NCI-H1930 (cell line): ENCODE measurements at places on chromosomes 7 and 10.

DNA sequence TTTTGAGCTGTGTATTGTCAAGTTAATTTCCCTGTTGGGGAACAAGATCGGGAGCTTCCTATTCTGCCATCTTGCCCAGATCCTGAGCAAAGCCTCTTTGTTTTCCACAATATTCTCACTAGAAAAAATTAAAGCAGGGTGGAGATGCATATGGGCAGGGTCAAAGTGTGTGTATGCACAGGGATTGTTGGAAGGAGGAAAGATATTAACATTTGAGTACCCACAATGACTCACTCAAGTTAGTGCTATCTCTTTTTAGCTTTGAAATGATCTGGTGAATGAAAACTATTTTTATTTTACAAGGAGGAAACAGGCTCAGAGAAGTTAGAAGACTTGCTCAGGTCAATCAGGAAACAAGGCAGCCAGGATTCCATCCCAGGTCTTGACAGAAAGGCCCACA, 6.7 kb upstream of the BTBD16 start:
- no peak for DNase-seq

- no peak for DNase-seq
Observed at GRCh38 chr10:129793996-129794395, 170.1 kb downstream of the EBF3 start.

DNA sequence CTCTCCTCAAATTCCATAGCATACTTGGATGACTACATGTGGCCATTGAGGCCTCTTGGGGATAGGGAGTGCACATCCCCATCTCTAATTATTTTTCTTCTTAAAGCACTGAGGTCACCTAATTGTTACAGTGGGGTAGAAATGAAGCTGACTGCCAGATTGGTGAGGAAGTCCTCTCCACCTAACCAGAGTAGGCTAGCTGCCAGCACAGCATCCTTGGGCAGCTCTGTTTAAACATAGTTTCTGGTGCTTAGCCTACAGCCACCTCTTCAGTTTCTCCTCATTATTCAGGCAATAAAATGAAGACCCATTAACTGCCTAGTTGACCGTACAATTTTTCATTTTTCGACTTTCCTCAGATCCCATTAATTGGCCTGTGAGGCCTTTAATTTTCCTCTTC, 104.6 kb downstream of the MLLT10 start:
- DNase-seq: no peak

GRCh38 chr7:94602181-94602580, 53.8 kb downstream of the SGCE start:
- DNase-seq: no peak

DNA sequence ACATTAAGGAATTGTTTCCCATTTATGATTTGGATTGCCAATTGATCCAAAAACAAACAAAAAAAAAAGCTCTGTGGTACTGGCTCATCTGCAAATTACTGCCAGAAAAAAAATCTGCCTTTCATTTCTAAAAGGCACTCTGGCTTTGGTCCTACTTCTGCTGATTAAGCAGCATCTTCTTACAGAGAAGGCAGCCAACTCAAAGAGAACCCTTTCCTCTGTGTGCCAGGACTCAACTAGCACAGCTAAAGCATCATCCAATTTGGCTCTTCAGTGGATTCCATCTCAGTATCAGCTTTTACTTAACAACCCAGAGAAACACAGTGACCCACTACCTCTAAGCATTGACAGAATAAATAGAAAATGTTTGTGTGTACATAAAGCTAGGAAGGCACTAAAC, 80.6 kb downstream of the GSAP start:
- DNase-seq: no peak

DNA sequence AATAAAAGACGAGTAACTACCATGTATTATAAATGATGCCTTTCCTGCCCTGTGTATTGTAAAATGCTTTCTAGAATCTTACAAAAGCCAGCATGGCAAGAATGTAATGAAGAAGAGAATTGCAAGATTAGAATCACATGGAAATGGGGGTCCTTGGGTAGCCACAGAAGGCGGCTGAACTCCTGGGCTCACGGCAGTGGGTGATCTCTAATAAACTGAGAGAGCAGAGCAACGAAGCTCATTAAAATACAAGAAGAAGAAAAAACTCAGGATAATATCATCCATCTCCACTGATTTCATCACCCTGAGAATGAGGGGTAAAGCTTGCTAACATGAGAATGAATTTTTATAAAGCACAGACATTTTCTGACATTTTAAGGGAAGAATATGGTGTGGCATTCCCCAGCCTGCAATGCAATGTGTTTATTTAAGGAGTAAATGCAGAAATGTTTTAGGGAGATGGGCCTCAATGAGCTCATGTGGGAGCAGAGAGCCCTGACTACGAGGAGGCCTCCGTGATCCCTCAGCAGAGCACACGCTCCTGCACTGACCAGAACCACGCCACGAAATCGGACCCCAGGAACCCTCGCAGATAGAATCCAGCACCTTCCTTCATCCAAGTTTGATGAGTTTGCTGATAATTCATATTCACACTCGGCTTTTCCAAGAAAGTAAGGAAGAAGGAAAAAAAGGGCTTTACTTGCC, 92.7 kb upstream of the PFKP start:
- no peak for DNase-seq
